NCI-H2107 (cell line): ENCODE measurements at places on chromosomes 4 and X.

GRCh38 chrX:37348231-37348970, 763 bp upstream of the PRRG1 start:
- no peak for DNase-seq

GRCh38 chr4:124590480-124590879, 122.1 kb downstream of the ANKRD50 start:
- DNase-seq = no peak

- DNase-seq = peak; percentile 8
Measured at GRCh38 chrX:39899856-39900776, 197.6 kb downstream of the BCOR start.

DNA sequence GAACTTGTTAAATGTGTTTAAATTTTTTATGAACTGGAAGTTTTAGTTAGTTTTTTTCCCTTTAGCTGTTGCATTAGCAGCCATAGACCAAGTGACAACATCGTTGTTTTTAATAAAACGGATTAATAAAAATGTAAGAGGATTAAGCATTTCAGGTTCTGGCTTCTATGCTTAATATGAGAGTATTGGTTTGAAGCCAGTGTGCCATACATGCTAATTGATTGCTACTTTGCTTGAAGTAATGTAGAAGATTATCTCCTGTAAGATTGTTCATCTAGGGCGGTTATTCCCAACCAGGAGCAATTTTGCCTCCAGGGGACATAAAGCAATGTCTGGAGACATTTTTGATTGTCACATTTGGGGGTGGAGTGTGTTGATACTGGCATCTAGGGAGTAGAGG, 54.3 kb downstream of the TLL1 start:
- DNase-seq = no peak

- no peak for DNase-seq
Measured at GRCh38 chr4:48570646-48571220, 80.7 kb downstream of the ZAR1 start.

DNA sequence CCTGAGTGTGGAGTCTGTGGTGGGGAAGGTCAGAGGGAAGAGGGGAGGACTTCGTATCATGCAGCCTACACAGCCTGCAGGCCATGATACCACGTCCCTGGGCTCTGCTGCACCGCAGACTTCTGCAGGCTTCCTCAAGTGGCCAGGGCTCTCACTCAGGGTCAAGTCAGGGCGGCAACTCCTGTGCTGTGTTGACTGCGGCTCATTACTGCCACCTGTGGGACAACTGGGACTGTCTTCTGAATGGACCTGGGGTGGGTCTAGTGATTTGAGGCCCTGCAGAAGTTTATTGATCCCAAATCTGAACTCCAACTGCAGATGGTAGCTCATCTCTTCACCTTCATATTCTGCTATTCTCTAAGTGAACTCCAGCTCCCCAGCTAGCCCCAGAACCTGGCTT, 167.1 kb downstream of the NSUN7 start:
- DNase-seq = no peak

GRCh38 chr4:40924096-40924792, 174.5 kb downstream of the NSUN7 start:
- DNase-seq = peak; percentile 1

DNA sequence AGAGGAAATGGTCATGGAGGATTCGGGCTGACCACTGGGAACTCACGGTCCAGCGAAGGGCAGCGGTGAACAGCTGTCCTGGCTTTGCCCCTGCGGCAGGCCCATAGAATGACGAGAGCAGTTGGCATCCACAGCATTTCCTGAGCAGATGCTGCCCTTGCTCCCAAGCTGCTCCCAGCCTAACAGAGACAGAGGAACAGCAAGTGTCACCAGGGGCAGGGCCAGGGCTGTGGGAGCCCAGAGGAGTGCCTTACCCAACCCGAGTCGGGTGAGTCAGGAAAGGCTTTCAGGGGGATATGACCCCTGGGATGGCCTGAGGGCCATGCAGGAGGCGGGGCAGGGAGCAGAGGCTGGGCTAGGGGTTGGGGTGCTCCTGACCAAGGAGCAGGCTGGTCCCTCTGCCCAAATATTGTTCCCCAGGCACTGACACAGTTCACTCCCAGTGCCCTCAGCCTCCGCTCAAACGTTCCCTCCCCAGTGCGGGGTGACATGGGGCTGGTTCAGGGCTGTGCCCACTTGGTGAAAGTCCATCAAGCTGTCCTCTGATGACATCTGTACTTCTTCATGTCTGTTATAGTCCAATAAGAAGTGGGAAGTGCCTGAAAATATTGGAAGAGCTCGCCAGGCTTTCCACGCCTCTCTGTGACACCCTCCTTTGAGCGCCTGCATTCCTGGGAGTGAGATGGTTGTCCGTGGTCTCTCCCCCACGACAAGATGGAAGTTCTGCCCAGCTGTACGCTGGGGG, 64.7 kb upstream of the GPR78 start:
- DNase-seq = no peak

DNA sequence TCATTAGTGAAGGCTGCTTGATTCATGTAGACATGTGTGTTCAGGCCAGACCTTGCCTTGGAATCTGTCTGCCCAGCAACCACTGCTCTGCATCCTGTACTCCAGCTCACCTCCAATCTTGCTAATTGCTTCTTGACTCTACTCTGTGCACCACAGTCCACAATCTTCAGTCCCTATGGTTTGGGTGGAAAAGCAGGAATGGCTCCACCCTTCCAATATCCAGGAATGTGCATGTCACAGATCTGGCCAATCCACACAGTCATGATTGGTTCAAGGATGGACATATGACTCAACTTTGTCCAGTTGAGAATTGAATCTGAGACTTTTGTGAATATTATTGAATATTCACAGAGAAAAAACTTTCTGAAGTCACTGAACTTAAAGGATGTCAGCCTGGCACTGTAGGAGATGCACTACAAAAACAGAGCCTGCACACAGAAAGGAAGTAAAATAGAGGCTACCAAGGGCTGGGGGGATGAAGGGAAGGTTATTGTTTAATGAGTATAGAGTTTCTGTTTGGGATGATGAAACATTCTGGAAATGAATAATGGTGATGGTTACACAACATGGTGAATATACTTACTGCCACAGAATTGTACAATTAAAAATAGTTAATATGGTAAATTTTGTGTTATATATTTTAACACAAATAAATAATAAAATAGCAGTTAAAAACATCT, 161.3 kb upstream of the USP38 start:
- no peak for DNase-seq

- DNase-seq = peak; percentile 49
Measured at GRCh38 chr4:11428899-11429698, 405 bp upstream of the HS3ST1 start.

GRCh38 chr4:5416637-5417036, 291.7 kb downstream of the EVC2 start:
- no peak for DNase-seq

- DNase-seq = no peak
Measured at GRCh38 chr4:151199319-151200190, 77.4 kb upstream of the PRSS48 start.

DNA sequence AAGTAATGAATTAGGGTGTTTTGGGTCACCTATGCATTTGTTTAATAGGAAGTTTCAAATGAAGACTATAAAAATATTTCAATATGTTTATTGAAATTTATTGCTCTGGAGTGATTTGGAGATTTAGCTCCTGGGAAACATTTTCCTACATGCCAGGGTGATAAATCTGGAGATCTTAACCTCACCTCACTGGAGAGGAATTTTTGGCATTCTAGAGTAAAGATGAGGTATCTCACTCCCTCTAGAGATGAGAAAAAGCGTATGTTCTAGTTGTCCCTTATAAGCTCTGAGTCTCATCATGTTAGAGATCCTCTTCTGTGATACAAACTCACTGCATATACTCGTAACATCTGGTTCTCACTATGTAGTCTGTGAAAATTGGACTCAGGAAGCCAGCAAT, 219.0 kb downstream of the KLHL4 start:
- no peak for DNase-seq

- no peak for DNase-seq
Measured at GRCh38 chr4:113769744-113770143, 8.2 kb upstream of the CAMK2D start.

DNA sequence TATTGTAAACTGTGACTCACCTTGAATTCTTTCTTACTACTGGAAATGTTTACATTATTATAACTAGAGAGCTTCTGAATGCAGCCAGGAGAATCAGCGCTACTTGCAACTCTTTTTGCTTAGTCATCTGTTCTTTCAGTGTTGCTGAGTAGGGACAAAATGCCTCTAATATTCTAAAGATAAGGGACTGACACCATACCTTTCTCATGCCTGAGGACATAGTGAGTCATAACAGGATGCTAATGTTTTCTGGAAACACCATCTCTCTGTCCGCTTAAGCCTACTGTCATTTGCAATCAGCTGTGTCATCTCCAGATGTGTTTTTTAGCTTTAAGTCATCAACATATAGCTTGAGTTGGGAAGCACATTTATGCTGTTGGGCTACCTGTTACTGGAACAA, 108.3 kb downstream of the QRFPR start:
- DNase-seq = no peak

DNA sequence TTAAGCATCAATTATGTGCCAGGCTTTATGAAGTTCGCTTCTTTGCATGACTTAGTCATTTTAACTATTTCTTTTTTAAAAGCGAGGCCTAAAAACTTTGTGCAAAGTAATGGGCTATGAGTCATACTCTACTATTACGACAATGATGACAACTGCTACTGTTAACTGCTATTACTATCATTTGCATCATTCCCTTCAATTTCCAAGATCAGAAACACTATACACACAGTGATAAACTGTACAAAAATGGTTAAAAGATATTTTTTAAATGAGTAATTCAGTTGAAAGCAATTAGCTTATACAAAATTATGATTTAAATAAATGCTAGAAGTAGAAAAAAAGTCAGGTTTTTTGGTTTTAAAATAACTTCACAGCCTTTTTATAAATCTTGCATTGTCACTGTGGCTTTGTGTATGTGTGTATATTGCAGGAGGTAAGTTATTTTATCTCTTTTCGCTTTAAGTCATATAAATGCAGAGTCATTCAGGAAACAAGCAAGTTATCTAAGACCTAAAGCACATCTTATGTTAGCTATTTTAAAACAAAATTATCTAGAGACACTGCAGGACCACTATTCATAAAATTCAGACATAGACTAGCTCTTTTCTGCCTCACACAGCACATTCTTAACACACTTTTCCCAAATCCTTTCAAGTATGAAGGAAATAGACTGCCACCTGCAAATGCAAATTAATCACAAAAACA, 18.5 kb upstream of the CXCL3 start:
- DNase-seq = no peak

- no peak for DNase-seq
Measured at GRCh38 chrX:42097486-42097885, 174.1 kb upstream of the CASK start.

DNA sequence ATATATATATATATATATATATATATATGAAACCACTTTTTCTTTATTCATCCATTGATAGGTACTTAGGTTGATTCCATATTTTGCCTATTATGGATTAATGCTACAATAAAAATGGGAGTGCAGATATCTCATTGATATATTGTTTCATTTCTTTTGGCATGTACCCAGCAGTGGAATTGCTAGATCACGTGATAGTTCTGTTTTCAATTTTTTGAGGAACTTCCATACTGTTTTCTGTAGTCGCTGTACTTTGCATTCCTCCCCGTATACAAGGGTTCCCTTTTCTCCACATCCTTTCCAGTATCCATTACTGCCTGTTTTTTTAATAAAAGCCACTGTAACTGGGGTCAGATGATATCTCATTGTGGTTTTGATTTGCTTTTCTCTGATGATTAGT, 124.6 kb downstream of the GABRB1 start:
- no peak for DNase-seq

DNA sequence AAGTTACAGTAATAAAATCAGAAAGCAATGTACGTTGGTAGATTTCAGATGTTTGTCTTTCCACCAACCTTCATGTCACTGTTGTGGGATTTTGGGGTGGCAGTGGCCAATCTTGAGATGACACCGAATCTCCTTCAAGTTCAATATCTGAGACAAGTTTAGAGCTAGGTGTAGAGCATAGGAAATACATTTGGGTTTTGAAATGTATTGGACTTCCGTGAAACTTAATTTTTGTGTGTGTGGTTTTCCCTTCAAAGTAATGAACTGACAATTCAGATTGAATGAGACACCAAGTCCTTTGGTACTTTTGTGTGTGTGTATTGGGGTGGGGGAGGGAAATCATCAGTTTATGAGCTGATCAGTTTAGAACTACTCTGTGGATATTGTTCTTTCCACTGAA, 1.8 kb downstream of the WDR44 start:
- DNase-seq = no peak

GRCh38 chrX:129606918-129607317, 47.8 kb downstream of the APLN start:
- DNase-seq = no peak

DNA sequence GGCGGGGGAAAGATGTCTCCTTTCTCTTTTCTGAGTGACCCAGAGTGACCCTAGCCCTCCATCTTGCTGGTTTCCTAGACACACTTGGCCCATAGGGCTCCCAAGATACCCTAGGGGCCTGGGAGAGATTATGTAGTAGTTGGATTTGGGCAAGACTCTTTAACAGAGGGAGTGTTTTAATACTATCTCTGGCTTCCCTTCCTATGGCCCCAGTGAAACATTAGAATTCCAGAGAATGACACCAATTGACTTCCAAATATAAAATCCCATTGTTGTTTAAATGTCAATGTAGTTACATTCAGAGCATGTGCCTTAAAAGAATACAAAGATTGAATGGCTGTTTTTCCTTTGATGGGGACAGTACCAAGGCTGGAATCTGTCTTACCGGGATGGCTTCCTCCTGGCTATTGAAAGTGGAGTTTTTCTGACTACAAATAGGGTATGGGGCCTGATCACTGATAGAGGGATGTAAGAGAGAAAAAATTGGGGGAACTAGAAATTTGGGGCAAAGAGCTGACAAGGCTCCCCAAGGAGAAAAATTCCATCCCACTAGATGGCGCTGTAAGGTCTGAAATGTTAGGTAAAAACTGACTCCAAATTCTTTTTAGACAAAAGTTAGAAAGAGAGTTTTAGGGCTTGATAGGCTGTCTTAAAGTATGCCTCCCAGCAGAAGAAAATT, 10.7 kb downstream of the TENT5D start:
- no peak for DNase-seq

- DNase-seq = no peak
Measured at GRCh38 chrX:77975755-77976154, 6.3 kb upstream of the PGAM4 start.

DNA sequence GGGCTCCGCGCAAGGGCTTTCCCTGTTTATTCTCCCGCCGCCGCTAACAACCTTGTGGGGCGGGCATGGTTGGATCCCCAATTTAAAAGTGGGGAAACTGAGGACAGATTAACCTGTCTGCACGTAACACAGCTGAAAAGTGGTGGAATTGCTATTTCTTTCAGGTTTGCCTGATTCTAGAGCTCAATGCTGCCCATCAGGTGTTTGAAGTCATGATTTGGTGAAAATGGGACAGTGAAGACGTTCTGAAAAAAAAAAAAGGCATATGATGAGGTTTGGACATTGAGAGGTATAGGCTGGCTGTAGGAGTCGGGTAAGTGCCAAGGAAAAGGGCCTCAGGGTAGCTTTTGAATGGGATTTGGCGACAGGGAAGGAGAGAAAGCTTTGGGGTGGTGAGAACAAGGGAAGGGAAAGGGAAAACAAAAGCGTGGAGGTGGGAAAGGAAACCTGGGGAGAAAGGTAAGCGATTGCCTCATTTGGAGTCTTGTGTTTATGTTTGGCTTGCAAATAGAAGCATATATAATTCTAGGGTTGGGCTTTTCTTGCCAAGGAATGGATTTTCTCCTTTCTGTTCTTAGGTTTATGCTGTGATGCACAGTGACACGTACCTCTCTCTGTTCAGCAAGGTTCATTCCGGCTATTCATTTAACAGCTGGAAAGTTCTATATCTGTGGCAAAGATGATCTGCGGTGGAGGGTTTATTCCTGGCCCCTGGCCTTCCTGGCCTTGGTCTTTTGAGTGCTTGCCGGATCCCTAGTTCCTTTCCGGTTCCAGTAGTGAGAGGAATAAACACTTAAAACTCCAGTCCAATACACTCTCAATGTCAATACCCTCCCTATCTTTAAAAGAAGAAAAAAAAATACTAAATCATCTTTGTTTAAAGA, 2.4 kb upstream of the STIM2 start:
- DNase-seq = no peak
